Activated CD8-positive, alpha-beta T cell treated with anti-CD3 and anti-CD28 coated beads, Interleukin-2, amount 10 ng/mL, durations not matched to agents 7 days and 5 days (primary cell): ENCODE measurements at places on chromosomes 7 and 10.

DNA sequence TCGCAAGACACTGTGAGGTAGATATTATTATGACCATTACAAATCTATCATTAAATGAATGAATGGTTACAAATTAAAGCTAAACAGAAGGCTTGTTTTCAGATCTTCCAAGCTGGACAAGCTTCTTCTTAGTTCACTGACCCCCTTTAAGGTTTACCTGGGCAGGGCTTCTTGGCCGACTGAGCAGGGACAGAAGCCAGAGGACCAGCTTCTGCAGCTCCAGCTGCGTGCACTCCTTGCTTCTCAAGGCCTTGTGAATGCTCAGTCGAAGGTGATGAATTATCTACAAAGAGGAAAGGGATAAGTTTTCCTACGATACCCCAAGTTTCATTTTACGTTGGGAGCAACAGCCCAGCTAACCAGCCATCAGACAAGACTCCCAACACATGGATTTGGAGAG is 9.3 kb downstream of the ZC3HAV1L start:
- peaks cover 3% of the 10 kb centered on the region for H3K4me1 ChIP-seq
- DNase-seq = no peak
- no peaks in the 10 kb centered on the region for H3K27me3 ChIP-seq

DNA sequence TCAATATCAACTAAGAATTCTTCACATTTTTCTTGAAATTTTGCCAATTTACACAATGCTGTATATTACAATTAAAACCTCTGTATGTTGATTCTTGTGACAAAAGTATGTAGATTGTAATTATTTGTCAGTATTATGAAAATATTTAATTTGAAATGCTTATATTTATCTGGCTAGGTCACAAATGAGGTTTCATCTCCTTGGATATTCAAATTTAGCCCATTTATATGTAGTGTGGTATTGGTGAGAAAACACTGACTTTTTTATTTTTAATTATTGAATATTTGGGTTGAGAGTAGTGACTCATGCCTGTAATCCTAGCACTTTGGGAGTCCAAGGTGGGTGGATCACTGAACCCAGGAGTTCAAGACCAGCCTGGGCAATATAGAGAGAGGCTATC is 2.9 kb upstream of the RARRES2 start:
- no peak overlapping the region for H3K27ac ChIP-seq
- peaks cover 12% of the 10 kb centered on the region for H3K4me1 ChIP-seq
- DNase-seq = no peak
- no peak overlapping the region for H3K4me3 ChIP-seq

GRCh38 chr7:146067880-146068279 is 48.7 kb upstream of the CNTNAP2 start:
- no peaks in the 10 kb centered on the region for H3K27me3 ChIP-seq
- H3K27ac ChIP-seq = no peak overlapping the region
- DNase-seq = no peak
- no peaks in the 10 kb centered on the region for H3K4me1 ChIP-seq
- no peak overlapping the region for H3K4me3 ChIP-seq
- H3K36me3 ChIP-seq = no peaks in the 10 kb centered on the region

- no peak overlapping the region for H3K27ac ChIP-seq
- no peak overlapping the region for H3K4me3 ChIP-seq
- H3K36me3 ChIP-seq = no peaks in the 10 kb centered on the region
- H3K27me3 ChIP-seq = no peaks in the 10 kb centered on the region
These were observed 191.3 kb downstream of the MYOF start for GRCh38 chr10:93290661-93291354.

DNA sequence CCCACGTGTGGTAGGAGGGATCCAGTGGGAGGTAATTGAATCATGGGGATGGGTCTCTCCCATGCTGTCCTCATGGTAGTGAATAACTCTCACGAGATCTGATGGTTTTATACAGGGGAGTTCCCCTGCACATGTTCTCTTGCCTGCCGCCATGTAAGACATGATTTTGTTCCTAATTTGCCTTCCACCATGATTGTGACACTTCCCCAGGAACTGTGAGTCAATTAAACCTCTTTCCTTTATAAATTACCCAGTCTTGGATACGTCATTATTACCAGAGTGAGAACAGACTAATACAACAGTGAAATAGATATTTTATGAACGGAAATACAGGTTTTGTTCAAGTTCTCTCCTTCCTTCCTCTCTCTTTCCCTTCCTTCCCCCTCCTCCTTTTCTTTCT is 15.8 kb downstream of the CALD1 start:
- H3K4me1 ChIP-seq = no peaks in the 10 kb centered on the region
- no peaks in the 10 kb centered on the region for H3K27me3 ChIP-seq
- no peak overlapping the region for H3K4me3 ChIP-seq
- no peak overlapping the region for H3K27ac ChIP-seq
